ENCODE measurements at places on chromosomes 1 and 21. TPM values are rescaled to one million over a fixed set of nuclear protein-coding genes. Genes with fewer than 3 reads are reported as not detected.

DNA sequence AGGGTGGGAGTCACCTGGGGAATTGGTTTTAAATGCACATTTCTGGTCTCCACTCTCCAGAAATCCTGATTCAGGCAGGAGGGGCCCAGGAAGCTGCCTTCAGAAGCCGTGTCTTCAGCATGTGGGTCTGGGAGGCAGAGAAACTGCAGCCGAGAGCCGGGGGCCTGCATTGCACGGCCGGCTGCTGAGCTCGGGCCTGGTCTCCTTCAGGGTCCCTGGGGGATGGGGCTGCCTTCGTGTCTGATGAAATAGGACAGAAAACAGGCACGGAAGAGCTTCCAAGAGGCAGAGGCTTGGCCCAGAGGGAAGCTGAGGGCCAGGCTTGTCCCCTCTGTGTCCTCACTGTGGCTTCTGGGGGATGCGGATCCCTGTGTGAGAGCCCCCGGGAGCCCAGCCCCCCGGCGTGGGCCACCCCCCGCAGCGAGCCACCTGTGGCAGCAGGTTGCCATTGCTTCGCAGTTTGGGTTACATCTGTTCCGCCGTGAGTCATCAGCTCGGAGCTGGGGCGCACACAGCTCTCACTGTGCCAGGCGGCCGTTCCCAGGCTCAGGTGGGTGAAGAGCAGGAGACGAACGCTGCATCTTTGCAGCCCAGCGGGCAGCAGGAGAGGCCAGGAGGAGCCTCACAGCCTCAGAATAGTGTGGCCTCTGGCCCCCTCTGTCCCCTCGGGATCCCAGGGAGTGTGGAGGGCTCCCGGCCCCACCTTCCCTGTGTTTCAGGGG lies 72.4 kb downstream of the AJAP1 start:
- DNase-seq = no peak

DNA sequence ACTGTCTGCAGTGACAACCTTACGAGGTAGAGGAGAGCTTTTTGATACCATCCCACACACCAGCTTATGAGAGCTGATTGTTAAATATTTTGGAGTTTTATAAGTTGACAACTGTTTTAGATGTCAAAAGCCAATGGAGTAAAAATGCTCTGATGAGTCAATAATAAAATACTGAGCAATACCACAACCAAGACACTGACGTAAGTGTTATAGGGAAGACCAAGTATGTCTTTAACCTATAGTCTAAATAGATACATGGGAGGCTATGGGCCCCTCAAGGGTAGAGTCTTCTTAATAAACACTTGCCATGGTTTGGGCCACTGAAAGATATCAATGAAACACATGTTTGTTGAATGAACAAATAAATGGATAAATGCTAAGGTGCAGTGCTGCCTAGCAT lies 49.2 kb downstream of the DUSP10 start:
- no peak for DNase-seq

GRCh38 chr1:153122831-153123421 lies 9.6 kb upstream of the SPRR2F start:
- DNase-seq = peak; percentile 68

The B3GALT5 gene
- total RNA-seq = 0.33 TPM

The CELA2A gene
- total RNA-seq = not detected

All from H4 (cell line).